PC-9 (cell line): ENCODE measurements at places on chromosomes 6 and 20. TPM values are rescaled to one million over a fixed set of nuclear protein-coding genes. Genes with fewer than 3 reads are reported as not detected.

- no peak for DNase-seq
These were observed 102.9 kb upstream of the PRL start for GRCh38 chr6:22399693-22400092.

DNA sequence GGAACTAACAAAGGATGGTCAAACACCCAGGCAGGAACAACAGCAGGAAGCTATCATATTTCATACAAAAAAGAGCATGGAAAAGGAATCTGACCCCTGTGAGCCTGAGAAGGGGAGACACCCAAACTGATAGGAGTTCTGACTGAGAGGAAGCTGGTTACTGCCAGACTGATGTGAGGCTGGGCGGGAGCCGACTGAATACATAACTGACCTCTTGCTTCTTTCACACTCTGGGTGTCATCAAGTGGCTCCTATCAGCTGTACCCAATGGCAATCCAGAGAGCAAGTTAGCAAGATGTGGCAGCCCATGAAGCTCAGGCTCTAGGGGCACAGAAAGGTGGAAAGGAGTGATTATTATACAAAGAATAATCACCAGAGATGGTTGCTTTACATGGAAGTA lies 795.1 kb upstream of the HS3ST5 start:
- DNase-seq: no peak

PRKN gene
- not detected in 2 replicates for total RNA-seq

- peak; percentile 78 for DNase-seq
These were observed 281.0 kb upstream of the SULF2 start for GRCh38 chr20:48066246-48066645.

DNA sequence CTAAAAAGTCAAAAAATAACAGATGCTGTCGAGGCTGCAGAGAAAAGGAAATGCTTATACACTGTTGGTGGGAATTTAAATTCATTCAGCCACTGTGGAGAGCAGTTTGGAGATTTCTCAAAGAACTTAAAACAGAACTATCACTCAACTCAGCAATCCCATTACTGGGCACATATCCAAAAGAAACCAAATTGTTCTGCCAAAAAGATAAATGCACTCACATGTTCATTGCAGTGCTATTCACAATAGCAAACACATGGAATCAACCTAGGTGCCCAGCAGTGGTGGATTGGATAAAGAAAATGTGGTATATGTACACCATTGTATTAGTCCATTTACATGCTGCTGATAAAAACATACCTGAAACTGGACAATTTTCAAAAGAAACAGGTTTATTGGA lies 116.0 kb upstream of the VGLL2 start:
- no peak for DNase-seq

- DNase-seq: no peak
These were observed 317.5 kb downstream of the CD83 start for GRCh38 chr6:14434916-14435690.

- no peak for DNase-seq
These were observed 266.5 kb upstream of the QKI start for GRCh38 chr6:163147994-163148393.
